ENCODE measurements at places on chromosomes 6 and 20.

GRCh38 chr20:50762045-50762422, 30.7 kb downstream of the PARD6B start:
- no peak for DNase-seq

- DNase-seq = no peak
Observed at GRCh38 chr6:17501982-17502704, 98.0 kb upstream of the FAM8A1 start.

GRCh38 chr6:15369838-15370237, 124.0 kb downstream of the JARID2 start:
- no peak for DNase-seq

- no peak for DNase-seq
Observed at GRCh38 chr6:1094306-1094705, 217.6 kb upstream of the FOXQ1 start.

GRCh38 chr20:37379967-37380828, 34.3 kb downstream of the SRC start:
- no peak for DNase-seq

DNA sequence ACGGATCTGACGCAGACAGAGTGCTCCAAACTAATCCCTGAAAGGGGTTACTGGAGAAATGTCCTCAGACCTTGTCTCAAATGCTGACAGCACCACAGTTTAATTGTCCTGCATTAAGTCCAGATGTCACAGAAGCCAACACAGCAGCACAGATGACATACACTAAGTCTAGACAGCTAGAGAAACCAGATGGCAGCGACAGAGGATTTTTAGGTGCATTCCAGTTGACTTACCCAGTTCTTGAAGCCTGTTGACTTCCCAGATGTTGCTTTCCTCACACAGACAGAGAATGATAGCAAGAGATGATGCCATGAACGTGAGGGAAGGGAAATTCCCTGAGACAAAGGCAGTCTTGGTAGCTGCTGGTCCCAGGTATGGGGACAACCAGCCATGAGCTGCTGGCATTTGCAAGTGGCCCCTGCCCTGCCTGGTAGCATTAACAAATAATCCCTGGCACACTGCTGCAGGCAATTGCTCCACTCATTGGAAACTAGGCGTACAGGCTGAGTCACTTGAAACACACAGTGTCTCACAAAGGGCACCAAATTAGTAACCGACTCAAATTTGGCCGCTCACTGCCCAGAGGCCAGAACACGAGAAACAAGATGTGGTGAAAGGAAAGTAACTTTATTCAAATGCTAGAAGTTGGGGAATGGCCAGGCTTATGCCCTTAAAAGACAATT, 52.2 kb downstream of the ADGB start:
- DNase-seq = no peak

DNA sequence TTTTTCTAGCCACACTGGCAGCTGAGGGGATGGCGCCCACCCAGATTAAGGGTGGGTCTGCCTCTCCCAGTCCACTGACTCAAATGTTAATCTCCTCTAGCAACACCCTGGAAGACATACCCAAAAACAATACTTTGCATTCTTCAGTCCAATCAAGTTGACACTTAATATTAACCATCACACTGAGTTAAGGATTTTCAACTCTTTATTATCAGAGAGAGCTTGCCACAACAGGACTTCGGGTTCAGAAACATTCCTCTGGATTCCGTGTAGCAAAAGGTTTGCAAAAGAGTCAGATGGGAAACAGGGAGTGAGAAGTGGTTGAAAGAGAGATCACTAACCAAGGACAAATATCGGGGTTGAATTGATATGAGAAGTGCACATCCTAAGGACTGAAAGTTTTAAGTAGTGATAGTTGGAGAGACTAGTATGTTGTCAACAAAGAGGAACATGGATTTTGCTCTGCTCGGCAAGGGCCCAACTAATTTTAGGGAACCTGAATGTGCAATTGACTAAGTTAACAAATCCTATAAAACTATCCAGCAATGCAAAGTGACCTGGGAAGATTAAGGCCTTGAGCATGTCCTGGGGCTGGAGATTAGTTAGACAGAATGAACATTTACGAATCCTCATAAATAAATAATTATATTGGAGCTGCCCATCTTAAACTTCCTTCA, 137.0 kb upstream of the TENT5A start:
- DNase-seq = no peak

GRCh38 chr6:139829576-139829975, 455.1 kb upstream of the CITED2 start:
- no peak for DNase-seq

DNA sequence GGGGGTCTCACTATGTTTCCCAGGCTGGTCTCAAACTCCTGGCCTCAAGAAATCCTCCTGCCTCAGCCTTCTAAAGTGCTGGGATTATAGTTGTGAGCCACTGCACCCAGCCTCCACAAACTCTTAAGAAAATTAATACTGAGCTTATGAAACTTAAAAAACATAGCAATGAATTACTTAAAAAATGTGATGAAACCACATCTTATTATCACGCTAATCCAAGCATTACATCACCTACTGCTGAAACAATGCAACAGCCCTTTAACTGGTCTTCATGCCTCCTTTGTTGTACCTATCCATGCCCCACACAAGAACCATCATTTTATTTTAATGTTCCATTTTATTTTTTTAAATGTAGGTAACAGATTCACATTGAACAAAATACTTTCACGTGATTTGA, 24.9 kb downstream of the SESN1 start:
- DNase-seq = no peak

DNA sequence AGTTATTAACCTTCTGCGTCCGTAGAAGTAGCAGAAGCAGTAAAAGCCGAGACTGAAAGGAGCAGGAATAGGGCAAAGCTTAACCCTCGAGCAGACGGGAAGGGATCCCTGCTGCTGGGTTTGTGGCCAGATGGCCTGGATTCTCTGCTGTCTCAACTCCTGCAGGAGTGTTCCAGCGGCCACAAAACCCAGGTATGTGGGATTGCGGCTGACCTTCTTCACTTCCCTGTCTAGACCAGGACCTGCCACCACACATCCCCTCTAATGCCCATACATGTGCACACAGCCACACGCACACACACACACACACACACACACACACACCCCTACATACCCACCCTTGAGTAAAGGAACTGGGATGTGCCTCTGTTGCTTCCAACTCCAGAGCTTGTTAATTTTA, 33.1 kb upstream of the TNFRSF21 start:
- no peak for DNase-seq

- peak; percentile 12 for DNase-seq
Observed at GRCh38 chr6:151757506-151757955, 50.0 kb upstream of the ESR1 start.

DNA sequence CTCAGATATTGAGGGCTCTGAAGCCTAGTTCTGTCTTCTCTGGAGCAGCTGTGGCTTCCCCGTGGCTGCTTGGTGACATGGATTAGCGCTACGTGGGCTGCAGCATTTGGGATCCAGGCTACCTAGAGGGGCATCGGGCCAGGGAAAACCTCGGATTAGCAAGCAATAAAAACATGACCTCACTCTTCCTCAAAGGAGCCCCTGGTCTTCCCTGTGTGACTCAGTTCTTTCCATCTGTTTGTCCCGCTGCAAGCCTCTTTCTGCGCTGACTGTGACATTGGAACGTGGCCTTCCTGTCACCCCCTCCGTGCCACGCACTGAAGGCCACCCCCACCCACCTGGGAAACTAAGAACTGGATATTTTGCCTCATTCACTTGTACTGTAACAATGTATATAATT, 3.6 kb downstream of the MRGBP start:
- DNase-seq = no peak

GRCh38 chr20:17306427-17306826, 79.6 kb downstream of the PCSK2 start:
- DNase-seq = no peak

DNA sequence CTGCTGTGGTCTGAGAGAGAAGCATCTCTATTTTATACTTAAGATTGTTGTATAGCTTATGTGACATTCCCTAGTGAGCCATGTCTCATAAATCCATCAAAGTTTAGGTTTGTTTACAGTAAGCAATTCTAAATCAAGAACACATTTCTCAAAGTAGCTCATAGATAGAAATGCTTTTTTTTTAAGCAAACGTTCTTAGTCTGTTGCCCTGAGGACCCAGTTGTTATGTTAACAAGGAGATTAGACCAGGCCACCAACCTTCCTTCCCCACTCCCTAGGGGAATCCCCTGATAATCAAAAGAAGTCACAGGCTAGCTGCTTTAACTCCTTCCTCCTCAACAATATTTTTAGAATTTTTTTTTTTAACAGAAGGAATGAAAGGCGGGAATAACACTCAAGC, 169.0 kb downstream of the FUT9 start:
- DNase-seq = no peak

DNA sequence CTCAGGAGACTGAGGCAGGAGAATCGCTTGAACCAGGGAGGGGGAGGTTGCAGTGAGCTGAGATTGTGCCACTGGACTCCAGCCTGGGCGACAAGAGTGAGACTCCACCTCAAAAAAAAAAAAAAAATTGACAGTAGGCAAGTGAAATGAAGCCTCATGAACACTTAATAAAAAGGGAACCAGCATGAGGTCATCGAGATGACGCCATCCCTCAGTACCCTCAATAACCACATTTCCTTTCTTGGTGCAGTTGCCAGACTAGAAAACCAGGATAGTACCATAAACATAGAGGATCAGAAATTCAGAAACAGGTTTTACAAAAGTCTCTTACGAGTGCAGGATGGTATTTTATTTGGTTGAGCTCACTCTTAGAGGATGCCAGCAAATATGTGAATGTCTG, 584.1 kb downstream of the MAFB start:
- no peak for DNase-seq

DNA sequence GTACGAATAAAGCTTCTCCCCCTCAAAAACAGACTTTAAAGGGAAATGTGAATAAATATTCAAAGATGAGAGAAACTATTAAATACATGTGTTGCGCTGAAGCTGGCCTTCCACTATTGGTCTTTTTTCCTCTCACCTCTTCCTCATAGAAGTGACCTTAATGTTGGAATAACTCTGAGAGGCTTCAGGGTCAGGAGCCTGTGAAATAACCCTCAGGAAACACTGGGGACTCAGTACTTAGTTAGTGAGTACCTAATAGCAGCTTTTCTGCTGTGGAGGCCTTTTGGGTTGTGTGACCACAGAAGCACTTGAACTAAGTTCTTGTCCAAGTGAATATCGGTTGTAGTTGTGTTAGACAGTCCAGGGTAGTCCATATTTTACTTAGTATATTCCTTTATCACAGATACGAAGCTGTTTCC, 799 bp upstream of the SHPRH start:
- no peak for DNase-seq

DNA sequence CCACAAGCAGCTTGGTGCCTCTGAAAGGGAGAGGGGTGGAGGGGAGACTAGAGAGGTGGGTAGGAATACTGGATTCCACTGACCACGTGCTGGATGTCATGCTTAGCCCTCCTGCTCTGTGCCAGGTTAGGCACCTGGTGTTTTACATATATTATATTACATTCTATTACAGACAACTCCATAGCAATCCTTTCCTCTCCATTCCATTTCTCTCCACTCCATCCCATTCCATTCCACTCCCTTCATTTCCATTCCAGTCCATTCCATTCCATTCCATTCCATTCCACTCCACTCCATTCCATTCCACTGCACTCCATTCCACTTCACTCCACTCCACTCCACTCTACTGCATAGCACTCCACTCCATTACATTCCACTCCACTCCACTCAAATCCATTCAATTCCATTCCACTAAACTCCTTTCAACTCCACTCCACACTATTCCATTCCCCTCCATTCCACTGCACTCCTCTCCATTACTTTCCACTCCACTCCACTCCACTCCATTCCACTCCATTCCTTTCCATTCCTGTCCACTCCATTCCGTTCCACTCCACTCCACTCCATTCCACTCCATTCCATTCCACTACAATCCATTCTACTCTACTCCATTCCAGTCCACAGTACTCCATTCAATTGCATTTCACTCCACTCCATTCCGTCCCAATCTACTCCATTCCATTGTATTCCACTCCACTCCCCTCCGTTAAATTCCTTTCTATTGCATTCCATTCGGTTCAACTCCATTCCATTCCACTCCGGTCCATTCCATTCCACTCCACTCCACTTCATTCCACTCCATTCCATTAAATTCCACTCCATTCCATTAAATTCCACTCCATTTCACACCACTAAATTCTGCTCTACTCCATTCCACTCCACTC, 27.2 kb upstream of the DEFB125 start:
- no peak for DNase-seq

- no peak for DNase-seq
Observed at GRCh38 chr6:153150752-153151440, 19.8 kb upstream of the RGS17 start.

GRCh38 chr6:6711832-6712448, 123.4 kb downstream of the LY86 start:
- no peak for DNase-seq

DNA sequence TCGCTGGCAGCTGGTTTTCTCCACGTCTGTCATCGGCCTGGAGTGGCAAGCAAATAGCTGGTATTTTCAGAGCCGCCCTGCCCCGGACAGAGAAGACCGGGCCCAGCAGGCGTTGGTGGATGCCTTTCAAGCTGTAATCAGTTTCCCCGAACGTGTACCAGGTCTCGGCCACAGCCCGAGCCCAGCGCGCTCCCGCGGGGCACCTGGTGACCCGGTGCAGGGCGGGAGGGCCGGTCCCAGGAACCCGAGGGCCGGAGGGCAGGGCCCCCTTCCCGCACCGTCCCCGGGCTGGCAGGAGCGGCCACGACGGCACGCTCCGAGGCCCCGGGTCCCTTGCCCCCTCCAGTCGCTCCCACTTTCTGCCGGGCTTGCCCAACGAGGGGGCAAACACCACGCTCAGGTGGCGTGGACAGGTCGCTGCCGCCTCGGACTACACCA, 348 bp upstream of the PYGB start:
- no peak for DNase-seq

GRCh38 chr6:24662236-24662635, 4.5 kb downstream of the TDP2 start:
- no peak for DNase-seq

GRCh38 chr6:21026576-21027273, 492.5 kb downstream of the CDKAL1 start:
- DNase-seq = no peak

DNA sequence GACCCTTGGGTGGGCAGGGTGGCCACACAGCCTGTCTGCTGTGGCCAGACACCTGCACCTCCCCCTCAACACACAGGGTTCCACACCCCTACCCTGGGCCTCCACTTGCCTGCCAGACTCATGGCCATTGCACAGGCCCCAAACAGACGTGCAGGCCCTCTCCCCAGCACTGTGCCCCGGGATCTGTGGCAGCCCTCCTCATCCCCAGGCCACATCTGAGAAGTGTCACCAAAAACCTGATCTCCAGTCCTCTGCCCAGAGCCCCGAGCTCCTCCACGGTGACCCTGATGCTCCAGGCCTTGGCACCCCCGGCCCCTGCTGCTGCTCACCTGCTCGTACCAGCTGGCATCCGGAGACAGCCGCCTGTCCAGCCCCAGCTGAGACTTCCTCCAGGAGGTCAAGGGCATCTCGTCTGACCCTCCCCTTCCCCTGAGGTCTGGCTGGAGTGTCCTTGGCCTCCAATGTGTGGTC, 160.1 kb downstream of the DLL1 start:
- DNase-seq = no peak

GRCh38 chr6:144809969-144810368, 524.8 kb downstream of the UTRN start:
- no peak for DNase-seq

- no peak for DNase-seq
Observed at GRCh38 chr6:80638213-80639055, 532.0 kb downstream of the BCKDHB start.
